ENCODE measurements at places on chromosomes 5 and 9.

GRCh38 chr5:82106207-82106606 lies 134.4 kb downstream of the ATG10 start:
- no peak for DNase-seq

GRCh38 chr9:94603259-94604160 lies 9.9 kb upstream of the FBP2 start:
- peak; percentile 64 for DNase-seq

DNA sequence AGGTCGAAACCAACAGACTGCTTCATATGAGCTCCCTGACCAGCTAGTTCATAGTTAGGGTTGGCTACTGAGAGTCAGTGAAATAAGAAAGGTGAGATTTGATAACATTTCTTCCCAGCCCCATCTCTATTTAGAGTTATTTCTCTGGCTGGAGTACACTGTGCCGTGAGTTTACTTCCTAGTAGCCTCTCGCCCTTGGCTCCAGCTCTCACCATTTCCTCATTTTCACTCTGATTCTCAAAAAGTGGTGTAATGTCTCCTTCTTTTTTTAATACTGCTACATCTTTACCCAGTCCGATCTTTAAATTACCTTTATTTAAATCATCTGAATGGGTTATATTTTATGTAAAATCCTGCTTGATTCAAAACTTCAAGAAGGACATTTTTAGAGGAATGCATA lies 100.4 kb upstream of the FAM174A start:
- no peak for DNase-seq

DNA sequence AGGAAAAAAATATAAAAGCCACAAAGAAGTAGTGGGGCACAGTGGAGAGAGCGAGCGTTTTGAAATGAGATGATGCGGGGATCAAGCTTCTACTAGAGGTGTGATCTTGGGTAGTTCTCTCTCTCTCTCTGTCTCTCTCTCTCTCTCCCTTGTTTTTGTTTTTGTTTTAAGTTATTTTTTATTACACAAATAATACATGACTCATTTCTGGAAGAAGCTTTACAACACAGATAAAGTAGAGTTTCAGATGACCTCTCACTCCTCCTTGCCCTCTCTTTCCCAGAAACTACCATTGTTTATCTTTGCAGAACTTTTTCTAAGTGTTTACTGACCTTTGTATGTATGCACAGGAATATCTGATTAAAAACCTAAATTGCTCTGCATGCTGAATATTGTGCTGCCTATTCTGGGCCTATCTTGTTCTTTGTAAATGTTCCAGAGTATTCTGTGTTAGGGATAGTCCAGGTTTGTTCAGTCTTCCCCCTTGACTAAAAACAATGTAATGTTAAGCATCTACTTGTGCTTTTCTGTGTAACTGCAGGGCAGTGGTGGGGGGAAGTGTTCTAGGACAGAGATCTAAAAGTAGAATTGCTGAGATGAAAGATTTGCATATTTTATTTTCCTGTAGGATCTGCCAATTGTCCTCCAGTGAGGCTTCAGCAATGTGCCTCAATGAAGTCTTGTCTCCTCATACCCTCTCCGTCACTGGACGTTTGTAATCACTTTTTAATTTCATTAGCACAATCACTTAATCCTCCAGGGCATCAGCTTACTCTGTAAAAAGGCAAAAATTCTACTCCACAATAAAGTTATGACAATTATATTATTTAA lies 52.0 kb downstream of the FYB1 start:
- DNase-seq = no peak

DNA sequence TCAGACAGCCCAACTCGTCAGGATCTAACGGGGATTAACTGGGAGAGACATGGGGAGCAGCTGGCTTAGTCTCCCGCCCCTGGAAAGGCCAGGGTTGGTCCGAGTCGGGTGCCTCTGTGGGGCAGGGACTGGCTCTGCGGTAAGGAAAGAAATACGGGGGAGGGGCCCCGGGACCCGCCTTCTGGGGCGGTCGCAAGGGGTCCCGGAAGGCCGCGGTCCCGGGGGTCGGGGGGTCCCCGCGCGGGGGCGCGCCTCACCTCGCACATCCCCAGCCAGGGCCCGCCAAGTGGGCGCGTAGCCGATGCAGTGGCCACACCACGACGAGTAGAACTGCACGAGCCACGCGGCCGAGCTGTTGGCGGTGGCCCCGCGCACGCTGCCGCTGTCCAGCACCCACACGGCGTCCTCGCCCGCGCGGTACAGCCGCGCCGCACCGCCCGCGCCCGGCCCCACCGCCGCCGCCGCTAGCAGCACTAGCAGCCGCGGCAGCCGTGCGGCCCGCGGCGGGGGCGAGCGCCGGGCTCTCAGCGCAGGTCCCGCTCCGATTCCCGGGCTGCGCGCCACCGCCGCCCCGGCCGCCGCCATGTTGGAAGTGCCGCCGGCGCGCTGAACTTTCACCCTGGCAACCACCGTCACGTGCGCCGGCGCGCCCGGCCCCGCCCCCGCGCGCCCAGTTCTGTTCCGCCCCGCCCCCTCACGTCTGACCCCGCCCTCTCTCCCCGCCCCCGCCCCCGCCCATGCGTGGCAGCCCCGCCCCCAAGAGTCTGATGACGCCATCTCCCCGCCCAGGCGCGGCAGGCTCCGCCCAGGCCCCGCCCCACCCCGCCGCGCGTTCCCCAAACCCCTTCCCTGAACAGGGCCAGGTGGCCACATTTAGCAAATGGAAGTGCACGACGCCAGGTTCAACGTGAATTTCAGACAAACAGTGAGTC lies at the start of gene QSOX2:
Gene QSOX2 (minus strand): TSS at position 594 of the 932 bp plus-strand sequence. CDS start 9 bp downstream, at position 585.
- peak; percentile 83 for DNase-seq

DNA sequence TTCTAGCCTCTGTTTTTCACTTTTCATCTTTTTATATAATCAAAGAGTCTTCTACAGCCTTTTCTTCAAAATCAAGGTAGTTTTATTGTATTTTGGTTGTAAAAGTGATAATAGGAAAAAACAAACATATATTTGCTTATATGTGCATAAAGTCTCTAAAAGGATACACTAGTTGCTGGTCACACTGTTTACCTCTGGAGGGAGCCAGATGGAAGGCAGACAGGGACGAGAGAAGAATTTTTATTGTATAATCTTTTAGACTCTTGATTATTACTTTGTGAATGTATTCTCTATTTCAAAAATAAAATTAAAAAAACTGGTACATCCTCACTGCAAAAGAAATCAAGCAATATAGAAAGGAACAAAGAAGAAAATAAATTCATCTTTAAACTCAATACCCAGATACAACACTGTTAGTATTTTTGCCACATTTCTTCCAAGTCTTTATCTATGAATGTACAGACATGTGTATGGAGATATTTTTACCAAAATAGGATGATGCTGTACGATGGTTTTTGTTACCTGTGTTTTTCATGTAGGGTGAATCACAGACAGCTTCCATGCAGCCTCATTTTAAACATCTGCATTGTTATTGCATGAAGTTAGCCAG lies 6.1 kb upstream of the RNF183 start:
- no peak for DNase-seq

DNA sequence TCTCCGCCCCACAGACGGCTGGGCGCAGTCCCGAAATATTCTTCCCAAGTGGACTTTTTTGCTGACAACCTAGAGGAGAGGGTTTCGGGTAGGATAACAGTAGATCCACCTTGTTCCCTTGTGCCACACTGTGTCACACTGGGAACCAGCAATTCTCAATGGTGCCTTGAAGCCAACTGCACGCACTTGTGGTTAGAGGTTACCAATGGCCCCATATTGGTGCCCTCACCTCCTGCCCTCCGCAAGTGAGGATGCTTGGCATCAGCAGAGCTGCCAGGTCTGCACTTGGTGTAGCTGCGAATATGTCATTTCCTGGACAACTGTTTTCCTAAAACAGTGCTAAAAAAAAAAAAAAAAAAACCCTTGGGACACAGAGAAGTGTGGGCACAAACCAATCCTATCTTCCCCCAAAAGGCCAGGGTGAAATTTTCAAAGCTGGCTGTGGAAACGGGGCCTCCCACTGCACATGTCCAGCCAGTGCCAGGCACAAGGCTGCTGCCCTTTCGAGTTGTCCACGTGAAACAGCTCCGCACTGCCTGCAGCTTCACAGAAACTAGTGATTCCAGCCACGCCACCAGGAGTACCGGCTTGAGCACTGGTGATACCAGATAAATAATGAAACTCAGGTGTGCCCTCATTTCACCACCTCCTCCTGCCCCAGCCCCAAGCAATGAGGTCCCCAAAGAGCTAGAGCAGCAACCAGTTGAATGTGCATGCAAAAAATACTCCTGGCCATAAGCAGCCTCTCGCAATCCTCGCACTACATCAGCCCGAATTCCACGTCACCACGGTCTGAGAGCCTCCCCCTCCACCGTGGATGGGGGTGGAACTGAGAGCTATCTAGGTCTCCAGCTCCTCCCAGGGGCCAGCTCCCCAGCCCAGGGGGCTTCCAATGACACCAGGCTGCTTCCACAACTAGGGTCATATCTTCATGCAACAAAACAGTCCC lies 51.2 kb downstream of the USP20 start:
- DNase-seq = no peak

GRCh38 chr5:160352308-160352707 lies 18.1 kb downstream of the C1QTNF2 start:
- no peak for DNase-seq

- no peak for DNase-seq
Measured at GRCh38 chr9:36306471-36307306, 48.4 kb upstream of the GNE start.

- no peak for DNase-seq
Measured at GRCh38 chr5:136103118-136103517, 29.5 kb upstream of the SMAD5 start.

- DNase-seq = no peak
Measured at GRCh38 chr5:62182802-62183201, 123.2 kb upstream of the KIF2A start.

All from stimulated activated CD8-positive, alpha-beta memory T cell treated with anti-CD3 and anti-CD28 coated beads, Interleukin-2, amount 100 ng/mL, for 48 hours (primary cell).